Calu3 (cell line): ENCODE measurements at places on chromosomes 5 and 9.

- no peak for DNase-seq
Observed at GRCh38 chr5:138972230-138972629, 97.1 kb upstream of the LRRTM2 start.

- DNase-seq: no peak
Observed at GRCh38 chr5:112546946-112547592, 128.0 kb upstream of the EPB41L4A start.

DNA sequence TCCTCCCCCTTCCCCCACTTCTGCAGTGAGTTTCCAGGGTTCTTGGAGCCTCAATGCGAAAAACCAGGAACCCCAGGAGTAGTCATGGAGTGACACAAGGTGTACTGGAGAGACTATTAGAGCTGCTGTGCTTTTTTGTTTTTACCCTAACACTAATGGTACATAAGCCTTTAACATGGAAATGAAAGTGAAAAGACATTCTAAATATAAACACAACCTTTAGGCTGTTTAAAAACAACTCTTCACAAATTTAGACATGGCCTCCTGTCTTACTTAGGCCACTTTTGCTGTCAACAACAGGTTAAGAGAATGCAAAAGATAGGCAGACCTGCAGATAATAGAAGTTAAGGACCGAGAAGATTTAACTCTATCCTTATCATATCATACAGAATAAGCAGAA is 232.2 kb downstream of the DENND1A start:
- no peak for DNase-seq

GRCh38 chr5:137407090-137407489 is 92.0 kb downstream of the SPOCK1 start:
- DNase-seq: no peak
